ENCODE measurements at places on chromosomes 5 and 9. TPM values are rescaled to one million over a fixed set of nuclear protein-coding genes. Genes with fewer than 3 reads are reported as not detected.
A peak's percentile ranks its signal among the peaks of the same experiment; 100 is the strongest.

DNA sequence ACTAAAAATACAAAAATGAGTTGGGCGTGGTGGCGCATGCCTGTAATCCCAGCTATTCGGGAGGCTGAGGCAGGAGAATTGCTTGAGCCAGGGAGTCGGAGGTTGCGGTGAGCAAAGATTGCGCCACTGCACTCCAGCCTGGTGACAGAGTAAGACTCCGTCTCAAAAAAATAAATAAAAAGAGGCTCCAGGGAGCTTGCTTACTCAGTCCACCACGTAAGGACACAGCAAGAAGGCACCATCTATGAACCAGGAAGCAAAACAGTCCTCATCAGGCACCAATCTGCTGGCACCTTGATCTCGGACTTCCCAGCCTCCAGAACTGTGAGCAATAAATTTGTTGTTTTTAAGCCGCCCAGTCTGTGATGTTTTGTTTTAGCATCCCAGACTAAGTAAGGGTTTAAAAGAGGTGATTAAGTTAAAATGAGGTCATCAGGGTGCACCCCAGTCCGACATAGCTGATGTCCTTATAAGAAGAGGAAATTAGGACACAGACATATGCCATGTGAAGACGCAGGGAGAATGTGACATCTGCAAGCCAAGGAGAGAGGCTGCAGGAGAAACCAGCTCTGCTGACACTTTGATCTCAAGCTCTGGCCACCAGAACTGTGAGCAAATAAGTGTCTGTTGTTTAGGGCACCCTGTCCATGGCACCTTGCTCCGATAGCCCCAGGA is 45.9 kb downstream of the C9orf50 start:
- no peak for DNase-seq

DNA sequence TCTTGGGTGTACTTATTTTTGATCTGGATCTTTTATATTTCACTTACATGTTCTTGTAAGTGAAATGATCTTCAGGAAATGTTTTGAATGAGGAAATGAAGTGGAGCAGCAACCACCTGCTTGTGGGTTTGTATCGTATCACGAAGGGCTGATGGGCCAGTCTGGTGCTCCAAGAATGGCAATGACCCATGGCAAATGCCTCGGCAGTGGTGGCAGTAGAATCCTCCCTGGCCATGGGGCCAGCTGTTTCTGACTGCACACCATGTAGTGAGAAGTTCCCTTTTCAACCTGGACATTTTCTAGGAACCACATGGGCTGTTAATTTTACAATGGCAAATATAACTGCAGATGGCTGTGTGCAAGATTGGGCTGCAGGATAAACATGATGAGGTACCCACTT is 29.9 kb downstream of the MAT2B start:
- DNase-seq, result no peak

GRCh38 chr5:78855026-78855425 is 130.1 kb downstream of the ARSB start:
- no peak for DNase-seq

GRCh38 chr5:82335806-82336205 is 57.7 kb upstream of the RPS23 start:
- DNase-seq, result no peak

DNA sequence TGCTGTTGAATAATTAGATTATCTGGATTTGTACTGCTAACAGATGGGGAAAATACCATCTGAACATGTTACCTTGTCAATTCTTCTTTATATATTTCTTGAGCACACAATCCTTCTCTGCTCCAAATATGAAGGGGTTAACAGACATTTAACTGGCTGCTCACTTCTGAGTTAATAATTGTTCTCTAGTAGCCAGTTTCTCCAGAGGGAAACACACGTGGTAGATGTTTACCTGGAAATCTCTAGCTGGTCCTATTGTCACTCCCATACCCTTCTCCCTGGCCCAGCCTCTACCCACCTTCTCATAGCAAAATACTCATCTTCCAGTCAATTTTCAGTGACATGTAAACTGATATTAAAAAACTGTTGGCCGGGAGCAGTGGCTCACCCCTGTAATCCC is 101.5 kb upstream of the ZNF462 start:
- no peak for DNase-seq

DNA sequence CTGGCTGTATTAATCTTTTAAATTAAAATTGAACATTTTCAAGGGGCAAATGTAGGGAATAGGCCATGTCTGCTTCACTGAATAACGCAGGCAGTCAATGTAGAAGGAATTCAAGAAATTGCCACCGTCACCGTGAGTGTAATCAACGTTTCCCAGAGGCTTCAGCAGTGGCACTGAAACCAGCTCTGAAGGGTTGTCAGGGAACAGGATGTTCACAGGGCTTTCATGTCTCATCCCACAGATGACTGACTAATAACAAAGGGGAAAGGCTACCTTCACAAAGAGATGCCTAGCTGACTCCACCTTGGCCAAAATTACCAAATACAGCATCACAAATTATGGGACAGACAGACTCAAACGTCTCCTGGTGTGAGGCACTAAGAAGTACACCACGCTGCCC is 70.4 kb upstream of the SIMC1 start:
- no peak for DNase-seq

DNA sequence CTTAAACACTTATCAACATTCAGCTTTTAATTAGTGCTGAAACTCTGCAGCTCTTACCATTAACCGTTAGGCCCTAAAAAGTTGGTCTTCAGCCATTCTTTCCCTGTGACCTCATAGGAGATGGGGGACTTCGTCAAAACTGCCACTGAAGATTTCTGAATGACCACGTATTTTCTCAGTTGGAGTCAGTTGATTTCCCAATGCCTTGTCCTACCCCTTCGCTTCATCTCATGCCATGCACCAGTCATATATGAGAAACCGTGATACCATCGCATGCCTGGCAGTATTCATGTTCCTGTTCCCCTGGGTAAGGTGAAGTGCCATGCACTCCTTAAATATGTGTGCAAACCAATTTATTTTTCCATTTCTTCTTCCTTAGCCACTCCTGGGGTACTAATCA is 10.8 kb upstream of the ZFR start:
- DNase-seq, result no peak

GRCh38 chr9:131178382-131178781 is 53.0 kb downstream of the NUP214 start:
- DNase-seq, result peak; percentile 69

DNA sequence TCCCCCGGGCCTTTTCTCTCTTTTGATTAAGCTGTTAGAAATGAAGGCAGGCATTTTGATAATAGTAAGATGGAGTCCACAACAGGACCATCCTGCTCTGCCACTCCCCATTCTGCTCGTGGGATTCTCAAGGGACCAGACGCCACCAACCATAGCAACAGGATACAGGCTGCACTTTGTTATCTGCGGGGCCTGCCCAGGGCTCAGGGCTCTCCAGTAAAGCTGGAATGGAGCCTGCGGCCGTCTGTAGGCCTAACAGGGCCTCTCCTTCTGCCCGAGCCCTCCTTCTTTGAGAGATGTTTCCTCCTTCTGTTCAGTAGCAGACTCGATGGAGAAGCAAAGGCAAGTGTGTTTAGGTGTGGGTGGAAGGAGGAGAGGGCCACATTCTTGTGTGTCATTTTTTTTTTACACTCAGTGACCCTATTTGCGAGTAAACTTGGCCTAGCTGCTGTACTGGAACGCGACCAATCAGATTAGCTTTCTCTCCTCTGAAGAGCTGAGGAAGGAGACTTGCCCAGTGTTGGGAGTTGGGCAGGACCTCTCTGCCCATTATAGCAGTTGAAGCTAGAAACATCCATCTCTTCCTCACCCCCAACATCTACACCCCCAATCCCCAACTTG is 8.9 kb upstream of the EPB41L4B start:
- no peak for DNase-seq

DNA sequence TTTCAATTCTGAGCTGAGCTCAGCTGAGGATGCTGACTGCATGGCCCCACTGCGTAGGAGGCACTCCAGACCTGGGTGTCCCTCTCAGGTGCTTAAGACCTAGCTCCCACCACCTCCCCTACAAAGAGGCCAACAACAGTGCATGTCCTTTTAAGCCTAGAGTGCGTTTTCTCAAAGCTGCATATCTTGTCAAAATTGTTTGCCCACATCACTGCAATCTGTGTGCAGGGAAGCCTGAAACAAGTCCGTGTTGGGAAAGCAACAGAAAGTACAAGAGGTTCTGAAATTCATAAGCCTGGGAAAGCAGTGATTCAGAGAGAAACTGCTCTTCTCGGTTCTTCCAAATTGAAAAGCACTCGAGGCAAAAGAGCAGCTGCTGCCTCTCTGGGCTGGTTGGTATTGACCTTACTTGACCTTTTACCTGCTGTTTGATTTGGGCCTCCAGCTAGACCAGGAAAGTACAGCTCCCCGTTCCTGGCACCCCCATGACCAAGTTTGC is 238.4 kb downstream of the NR2F1-AS1 start:
- no peak for DNase-seq

GRCh38 chr9:78295177-78295575 is 1.7 kb upstream of the PSAT1 start:
- DNase-seq, result no peak

- no peak for DNase-seq
Measured at GRCh38 chr9:73133921-73134407, 17.7 kb upstream of the ANXA1 start.

GRCh38 chr5:172868924-172869591 is 35.0 kb downstream of the ERGIC1 start:
- no peak for DNase-seq

- DNase-seq, result no peak
Measured at GRCh38 chr5:75509546-75509945, 1.9 kb downstream of the CERT1 start.

DNA sequence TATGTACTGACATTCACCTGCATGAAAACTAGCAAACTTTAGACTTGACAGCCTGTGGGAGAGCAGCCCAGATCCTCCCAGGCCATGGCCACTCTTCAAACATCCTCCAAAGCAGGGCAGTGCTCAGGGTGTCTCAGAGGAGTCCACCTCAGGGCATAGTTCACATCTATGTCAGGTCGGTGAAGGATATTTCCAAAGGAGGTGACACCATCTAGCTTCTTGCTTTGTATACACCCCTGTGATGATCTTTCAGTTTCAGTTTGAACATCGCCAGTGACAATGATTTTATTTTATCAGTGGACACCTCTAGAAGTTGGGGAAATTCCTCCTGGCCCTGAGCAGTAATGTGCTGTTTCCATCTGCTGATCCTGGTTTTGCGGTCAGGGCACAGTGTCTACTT is 20.1 kb downstream of the CDK20 start:
- no peak for DNase-seq

DNA sequence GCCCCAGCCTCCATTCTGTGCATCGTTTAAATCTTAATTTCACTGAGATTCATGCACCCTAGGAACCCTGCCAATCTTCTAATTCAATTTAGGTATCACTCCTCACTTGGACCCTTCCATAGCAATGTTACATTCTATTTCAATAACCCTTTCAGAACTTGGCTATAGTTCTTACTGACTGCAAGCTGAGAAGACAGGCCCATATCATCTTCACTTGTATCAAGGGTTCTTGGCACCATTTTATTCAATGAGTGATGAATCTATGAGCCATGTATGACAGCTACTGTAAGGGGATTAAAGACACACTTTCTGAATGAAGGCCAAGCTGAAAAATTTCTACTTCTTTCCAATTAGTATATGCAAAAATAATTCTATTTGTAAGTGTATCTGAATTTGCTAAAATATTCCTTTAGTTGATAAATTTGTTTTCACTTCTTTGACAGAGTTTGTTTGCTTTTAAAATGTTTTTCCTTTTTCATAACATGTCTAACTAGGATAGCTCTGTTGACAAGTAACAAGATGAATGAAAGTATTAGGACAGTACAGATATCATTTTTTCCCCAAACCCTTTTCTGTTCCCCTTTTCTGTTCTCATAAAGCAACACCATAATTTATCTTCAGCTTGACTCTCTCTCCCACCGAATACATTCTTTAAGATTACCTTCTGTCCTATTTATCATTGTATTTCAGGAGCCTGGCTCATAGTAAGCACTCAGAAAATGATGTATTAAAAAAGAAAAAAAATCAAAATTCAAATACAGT is 9.6 kb downstream of the ITGA2 start:
- DNase-seq, result no peak

DNA sequence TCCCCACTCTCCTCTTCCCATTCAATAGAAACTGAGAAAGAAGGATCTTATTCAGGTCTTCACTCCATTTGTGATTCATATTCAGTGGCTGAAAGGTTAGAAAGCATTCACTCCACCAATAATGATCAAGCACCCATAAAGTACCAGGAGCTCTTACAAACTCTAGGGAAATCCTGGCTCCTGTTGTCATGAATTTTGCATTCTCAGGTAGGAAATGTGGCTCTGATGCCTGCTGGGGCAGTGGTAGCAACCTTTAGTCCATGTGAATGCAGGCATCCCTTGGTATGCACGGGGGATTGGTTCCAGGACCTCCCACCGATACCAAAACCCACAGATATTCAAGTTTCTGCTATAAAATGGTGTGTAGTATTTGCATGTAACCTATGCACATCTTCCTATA is 3.6 kb upstream of the RORB start:
- DNase-seq, result no peak

- DNase-seq, result no peak
Measured at GRCh38 chr9:12439267-12439666, 253.9 kb upstream of the TYRP1 start.

- no peak for DNase-seq
Measured at GRCh38 chr9:36151316-36152210, 15.0 kb downstream of the GLIPR2 start.

DNA sequence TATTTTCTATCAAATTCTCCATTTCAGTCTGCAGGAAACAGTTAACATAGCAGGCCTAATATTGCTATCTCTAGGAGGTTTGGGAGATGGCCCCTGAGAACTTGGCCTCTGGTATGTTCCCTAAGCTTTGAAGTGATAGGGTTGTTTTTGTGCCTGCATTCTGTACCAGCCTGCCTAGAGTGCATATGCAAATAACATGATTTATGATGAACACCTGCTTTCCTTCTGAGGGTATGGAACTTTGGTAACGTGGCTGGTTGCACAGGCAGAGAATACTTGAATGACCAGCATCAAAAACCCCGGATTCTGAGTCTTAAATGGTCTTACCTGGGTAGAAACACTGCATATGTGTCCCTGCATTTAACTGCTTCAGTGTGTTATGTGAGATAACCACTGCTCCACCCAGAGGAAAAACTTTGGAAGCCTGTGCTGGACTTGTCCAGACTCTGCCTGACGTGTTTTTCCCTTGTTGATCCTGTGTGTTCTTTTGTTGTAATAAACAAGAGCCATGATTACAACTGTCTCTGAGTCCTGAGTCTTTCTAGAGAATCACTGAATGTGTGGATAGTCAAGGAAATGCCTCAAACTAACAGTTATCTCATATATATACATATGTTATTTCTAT is 111.3 kb upstream of the ABCA1 start:
- DNase-seq, result no peak

DNA sequence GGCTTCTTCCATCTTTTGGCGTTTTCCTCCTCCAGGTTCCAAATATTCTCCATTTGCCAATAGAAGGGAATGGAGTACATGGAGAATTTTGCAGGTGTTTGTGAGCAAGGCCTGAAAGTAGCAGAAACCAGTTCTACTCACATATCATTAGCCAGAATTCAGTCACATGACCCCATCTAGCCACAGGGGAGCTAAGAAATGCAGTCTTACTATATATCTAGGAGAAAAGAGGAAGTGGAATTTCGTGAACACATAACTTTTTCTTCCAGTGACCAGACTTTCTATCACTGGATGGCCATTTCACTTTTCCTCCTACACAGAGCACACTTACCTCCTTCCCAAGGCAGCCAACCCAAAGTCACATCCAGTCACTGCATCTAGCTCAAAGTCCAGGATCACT is 55.1 kb downstream of the LOX start:
- no peak for DNase-seq

CA9 gene
- 1.7 TPM for total RNA-seq

BAAT gene
- total RNA-seq, result 0.07 TPM

ACER2 gene
- 3.1 TPM for total RNA-seq

OR13C4 gene
- total RNA-seq, result not detected

TNFSF8 gene
- not detected for total RNA-seq

ZNF169 gene
- 9.8 TPM for total RNA-seq

CKMT2 gene
- total RNA-seq, result 2.3 TPM

SPATA31C1 gene
- total RNA-seq, result 0.29 TPM
